ENCODE measurements at places on chromosomes 2 and 18.

DNA sequence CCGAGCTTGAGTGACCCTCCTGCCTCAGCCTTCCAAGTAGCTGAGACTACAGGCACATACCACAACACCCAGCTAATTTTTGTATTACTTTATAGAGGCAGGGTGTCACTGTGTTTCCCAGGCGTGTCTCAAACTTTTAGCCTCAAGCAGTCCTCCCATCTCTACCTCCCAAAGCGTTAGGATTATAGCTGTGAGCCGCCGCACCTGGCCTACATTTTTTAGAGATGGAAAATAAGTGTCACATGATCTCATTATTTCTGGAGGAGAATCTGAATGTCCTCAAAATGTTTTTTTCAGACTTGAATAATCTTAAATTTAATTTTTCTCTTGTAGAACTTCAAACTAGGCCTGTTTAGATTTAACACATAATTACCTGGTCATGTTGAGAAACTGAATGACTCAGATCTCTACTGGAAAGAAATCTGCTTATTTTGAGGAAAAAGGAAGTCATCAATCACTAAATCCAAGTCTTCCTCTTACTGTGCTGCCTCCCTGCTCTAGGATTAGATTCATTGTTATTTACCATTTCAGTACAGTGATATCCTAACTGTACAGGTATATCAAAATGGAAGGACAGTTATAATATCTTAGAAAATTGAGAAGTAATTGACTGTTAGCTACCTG, 92.4 kb downstream of the COX7A2L start:
- DNase-seq: no peak

GRCh38 chr2:48607307-48608014, 10.2 kb upstream of the GTF2A1L start:
- no peak for DNase-seq

- DNase-seq: no peak
Observed at GRCh38 chr2:63984606-63985359, 34.4 kb downstream of the VPS54 start.

- no peak for DNase-seq
Observed at GRCh38 chr18:11368020-11368419, 218.7 kb upstream of the PIEZO2 start.

DNA sequence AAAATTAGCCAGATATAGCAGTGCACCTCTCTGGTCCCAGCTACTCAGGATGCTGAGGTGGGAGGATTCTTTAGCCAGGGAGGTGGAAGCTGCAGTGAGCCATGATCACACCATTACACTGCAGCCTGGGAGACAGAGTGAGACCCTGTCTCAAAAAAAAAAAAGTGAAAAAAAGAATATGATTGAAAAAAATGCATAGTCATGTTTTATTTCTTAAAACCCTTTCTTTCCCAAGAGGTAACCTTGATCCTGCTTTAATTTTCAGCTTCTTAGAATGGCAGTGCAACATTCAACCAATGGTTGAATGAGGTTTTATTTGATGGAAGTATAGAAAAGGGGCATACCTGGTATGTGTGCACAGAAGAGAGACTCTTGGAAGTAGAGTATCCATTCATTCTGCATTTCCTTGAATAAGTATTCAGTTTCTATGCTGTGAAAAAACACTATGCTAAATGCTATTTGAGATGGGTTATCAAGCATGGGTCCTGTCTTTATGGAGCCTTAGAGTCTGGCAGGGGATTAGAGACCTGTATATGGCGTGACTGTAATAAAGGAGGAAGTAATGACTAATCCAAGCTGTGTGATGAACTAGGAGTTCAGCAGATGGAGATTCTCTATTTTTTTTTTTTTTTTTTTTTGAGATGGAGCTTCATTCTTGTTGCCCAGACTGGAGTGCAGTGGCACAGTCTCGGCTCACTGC, 146.3 kb downstream of the WDSUB1 start:
- DNase-seq: no peak

DNA sequence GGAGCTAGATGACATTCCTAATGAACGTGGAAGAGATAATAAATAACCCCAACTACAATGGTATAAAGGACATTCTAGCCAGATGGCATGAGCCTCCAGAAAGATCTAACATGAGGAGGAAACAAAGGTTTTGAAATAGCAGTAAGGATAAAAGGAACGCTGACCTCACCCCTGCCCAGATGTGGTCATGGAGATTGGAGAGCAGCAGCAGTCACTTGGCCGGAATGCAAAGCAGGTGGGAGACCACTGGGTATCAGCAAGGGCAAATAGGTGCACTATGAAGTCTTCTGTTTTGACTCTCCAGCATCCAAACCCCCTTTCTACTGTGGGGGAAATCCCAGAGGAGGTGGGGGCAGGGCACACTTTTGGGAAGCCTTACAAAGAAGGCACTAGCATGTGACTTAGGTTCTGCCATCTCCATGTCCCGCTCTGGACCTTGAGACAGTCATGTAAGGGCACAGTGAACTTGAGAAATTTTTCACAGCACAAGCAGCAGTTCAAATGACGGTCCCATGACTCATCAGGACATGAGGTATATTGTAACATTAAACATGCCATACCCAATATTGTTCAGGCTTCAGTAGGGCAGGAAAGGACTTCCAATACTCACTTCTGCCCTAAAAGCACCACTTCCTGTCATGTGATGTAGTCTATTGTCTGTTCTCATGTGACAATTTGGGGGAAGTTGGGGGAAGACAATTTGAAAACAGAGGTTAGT, 55.2 kb downstream of the METTL4 start:
- DNase-seq: no peak

GRCh38 chr2:241514986-241515737, 6.8 kb upstream of the STK25 start:
- no peak for DNase-seq

DNA sequence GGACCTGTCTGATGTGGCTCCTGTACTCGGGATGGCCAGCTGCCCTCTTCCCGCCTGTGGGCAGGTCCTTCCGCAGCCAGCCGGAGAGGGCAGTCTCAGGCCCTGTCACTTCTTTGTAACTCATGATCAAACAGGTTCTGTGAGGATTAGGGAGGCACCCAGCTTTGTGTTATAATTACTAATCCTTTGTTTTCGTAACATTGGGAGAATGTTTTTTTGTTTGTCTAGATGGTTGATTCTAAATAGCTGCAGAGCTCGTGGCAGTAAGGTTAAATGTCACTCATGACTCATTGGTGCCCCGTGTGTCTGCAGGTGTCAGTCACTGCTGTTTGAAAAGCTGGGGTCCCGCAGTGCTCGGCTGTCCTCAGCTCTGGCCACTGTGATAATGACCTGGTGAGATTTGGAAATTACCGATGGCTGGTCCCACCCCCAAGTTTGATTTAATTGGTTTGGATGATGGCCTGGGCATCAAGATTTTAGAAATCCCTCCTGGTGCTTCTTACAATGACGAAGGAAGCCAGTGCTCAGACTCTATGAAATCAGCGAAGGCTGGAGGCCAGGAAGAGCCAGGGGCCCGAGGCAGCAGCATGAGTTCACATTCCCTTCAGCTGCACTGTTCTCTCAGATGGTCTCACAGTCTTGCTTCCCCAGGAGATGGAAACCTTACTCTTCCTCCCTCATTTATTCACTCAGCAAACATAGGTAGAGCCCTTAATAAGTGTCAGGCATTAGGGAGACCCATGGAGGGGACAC, 172.8 kb downstream of the VAPA start:
- DNase-seq: no peak

DNA sequence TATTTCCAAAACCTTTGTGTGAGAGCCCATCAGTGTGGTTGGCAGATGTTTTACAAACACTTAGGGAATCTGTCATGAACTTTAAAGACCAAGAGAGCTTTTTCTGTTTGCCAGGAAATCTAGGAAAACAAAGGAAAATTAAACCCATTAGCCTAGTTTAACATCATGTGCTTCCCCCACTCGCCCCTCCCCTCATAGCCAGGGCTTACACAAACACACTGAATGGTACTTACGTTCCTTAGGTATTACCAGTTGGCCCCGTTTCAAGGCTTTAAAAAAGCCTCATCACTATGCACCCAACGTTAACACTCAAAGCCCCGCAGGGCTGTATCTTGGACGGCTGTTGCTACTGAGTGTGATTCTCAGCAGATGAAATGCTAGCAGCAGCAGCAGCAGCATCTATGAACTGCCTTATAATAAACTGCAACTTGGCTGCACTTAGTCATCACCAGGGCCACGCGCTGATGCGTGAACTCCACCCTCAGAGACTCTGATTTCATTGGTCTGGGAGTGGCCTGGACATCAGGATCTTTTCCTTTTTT, 20.1 kb upstream of the TTC39C start:
- DNase-seq: peak; percentile 41

- no peak for DNase-seq
Observed at GRCh38 chr2:238615187-238615586, 188.5 kb downstream of the ASB1 start.

DNA sequence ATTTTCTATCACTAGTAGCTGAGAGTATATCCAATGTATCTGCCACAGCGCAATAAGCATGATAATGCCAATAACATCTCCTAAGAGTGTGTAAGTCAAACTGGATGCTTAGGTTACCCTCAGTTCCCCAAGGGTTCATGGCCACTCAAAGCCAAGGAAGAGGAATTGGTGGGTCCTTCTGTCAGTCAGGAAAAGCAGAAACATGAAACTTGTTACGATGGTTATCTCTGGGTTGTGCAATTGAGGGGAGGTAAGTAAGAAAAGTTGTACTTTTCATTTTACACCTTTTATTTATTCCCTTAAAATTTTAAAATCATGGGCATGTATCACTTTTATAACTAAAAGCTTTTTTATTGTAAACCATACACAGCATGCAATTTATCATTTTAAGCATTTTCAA, 10.1 kb upstream of the GAD1 start:
- DNase-seq: no peak

DNA sequence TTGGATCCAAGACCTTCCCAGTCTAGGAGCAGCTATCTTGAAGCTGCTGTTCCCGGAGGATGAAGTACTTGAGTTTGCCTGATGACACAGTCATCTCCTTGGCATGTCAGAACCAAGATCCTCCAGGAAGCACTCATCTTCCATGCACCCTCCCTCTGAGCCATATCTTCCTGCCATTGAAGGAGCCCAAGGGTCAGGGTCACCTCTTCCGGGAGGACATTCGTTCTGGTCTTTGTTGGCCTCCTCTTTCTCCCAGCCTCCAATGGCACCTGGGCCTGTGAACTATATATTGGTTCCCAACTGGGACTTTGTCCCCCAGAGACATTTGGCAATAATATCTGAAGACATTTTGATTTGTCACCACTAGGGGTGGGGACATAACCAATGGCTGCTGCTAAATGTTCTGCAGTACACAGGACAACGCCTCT, 4.2 kb upstream of the MYO7B start:
- DNase-seq: no peak

GRCh38 chr2:88615822-88616221, 11.4 kb downstream of the EIF2AK3 start:
- DNase-seq: no peak

- no peak for DNase-seq
Observed at GRCh38 chr18:23498117-23498516, 5.2 kb upstream of the RMC1 start.

GRCh38 chr2:230423851-230424458, 8.0 kb downstream of the SP100 start:
- DNase-seq: no peak

- DNase-seq: no peak
Observed at GRCh38 chr2:221484761-221485502, 87.2 kb downstream of the EPHA4 start.

- DNase-seq: no peak
Observed at GRCh38 chr2:126748188-126748760, 92.3 kb downstream of the GYPC start.

DNA sequence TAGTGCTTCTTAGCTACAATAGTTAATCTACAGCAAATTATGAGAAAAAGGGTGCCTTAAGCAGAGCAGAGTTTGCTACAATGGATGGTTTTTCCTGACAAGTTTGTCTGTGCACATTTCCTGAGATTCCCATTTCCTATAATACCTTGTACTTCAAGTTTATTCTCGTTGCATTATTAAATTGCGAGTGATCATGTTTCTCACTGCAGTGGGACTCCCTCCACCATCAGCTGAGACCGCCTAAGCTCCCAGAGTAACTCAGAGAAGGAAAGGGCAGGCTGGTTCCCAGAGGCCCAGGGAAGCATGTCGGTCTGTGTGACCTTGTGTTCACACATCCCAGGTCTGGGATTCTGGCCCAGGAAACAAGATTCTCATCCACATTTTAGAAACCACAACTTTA, 162.1 kb downstream of the ARL4C start:
- DNase-seq: no peak

- DNase-seq: no peak
Observed at GRCh38 chr2:232487385-232488096, at the start of gene ECEL1. Gene ECEL1, minus strand, starts transcription at chr2:232487834. Its CDS starts 1,181 bp downstream, at chr2:232486653.

- no peak for DNase-seq
Observed at GRCh38 chr18:45073556-45073955, 392.9 kb downstream of the SETBP1 start.

DNA sequence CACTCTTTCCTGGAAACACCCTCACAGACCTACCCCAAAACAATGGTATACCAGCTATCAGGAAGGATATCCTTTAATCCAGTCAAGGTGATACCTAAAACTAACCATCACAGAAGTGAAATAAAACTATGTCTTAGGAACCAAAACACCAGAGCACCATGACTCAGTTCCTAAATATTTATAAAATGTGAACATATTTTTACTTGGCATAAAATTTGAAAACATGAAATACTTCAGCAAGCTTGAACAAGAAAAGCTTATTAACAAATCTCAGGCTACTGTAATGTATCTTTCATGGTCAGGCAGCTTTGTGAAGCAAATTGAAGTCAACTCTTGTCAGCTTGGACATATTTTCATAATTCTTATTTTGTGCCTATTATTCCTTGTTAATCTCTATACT, 440.8 kb upstream of the CDH20 start:
- DNase-seq: no peak

DNA sequence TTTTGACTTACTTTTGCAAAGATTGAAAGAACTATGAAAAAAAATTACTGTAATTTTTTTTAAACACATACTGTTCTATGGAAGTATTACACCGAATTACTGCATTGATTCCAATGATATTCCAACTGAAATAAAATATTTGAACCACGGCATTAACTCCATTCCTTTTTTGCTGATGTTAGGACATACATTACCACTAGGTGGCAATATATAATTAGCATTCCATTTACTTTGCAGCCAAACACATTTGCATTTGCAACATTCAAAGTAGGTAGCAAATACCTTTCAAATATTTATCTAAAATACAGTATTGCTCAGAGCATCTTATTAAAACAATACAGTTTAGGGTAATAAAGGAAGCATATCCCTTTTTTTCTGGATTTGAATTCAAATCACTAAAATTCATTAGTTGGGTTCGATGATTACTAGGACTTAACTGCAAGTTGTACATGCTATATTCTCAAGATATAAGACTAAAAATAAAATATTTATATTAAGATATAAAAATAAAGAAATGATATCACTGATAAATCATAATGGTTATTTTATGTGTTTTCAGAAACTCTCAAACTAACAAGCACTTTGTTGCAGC, 31.3 kb downstream of the LANCL1 start:
- DNase-seq: no peak

GRCh38 chr2:15729709-15730544, 138.3 kb downstream of the DDX1 start:
- no peak for DNase-seq
